HEK293T (cell line): ENCODE measurements at places on chromosomes 11 and 22.

DNA sequence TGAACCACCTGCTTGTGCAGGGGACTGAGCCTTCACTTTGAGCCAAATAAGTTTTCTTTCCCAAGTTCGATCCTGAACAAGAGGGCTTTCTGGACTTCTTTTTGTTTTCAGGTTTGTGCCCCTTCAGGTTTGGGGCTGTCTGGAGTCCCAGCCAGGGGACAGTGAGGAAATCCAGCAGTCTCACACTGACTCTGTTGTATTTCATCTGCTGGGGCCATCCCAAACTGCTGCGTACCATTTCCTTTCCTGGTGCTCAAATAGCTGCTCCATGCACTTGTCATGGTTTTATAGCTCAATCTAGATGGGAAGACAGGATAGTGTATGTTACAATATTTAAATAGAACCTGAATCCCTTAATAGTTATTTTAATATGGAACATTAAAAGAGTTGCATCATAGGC lies 66.3 kb upstream of the IGLL5 start:
- no peak for DNase-seq

- DNase-seq: no peak
These were observed 14.4 kb downstream of the OVCH2 start for GRCh38 chr11:7691759-7692350.

GRCh38 chr11:47415949-47416472 lies 7.6 kb downstream of the SLC39A13 start:
- no peak for DNase-seq

DNA sequence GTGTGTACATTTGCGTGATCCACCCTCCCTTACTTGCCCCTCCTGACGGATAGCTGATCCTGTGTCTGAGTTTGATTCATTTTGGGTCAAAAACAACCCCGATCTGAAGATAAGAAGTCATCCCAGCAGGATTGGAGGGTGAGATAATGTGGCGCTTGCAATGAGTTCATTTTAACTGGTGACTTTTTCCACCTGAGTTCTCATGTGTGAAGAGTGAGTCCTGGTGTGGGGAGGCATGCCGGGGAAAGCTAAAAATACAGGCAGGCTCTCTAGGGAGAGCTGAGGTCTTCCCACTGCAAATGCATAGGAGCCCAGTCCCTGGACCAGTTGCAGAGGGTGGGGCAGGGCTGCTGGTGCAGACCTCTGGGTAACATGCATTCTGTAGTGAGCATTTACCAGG lies 35.7 kb upstream of the ELF5 start:
- no peak for DNase-seq

GRCh38 chr11:14357881-14358728 lies 878 bp downstream of the RRAS2 start:
- peak; percentile 65 for DNase-seq

GRCh38 chr22:37634417-37634924 lies 5.0 kb upstream of the SH3BP1 start:
- DNase-seq: no peak

DNA sequence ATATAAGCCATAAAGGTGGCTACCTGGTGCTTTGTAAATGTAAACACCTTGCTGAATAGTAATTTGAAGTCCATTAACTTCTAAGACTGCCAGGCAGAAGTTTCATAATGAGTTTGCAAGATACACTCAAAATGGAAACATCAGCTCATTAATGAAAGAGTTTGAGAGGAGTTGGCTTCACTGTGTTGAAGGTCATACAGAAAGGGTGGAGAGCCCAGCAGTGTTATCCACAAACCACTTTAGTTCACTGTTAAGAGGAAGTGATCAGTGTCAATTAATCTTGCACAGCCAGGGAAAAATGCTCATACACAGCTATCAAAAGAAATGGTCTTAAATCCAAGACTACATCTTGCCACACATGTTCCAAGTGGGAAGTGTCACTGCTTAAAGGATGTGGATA lies 689.4 kb downstream of the JRKL start:
- no peak for DNase-seq

DNA sequence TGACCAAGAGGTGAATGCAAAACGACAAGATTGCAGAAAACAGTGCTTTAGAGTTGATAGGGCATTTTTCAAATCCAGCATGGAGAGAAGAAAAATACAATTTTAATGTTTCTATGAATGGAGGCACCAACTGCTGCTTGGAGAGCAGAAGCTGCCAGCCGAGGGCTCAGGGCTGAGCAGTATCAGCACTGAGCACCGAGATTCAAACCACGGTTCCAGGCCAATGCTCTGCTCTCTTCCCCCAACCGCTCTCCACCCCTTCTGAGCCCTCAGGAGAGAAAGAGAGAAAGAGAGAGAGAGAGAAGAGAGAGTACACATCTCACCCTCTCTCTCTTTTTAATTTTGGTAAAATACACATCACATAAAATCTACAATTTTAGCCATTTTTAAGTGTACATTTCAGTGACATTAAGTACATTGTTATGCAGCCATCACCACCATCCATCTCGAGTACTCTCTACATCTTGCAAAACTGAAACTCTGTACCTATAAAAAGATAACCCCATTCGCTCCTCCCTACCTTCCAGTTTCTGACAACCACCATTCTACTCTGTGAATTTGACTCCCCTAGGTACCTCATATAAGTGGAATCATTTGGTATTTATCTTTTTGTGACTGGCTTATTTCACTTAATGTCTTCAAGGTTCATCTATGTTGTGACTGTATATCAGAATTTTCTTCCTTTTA lies 333.3 kb downstream of the MIAT start:
- no peak for DNase-seq

DNA sequence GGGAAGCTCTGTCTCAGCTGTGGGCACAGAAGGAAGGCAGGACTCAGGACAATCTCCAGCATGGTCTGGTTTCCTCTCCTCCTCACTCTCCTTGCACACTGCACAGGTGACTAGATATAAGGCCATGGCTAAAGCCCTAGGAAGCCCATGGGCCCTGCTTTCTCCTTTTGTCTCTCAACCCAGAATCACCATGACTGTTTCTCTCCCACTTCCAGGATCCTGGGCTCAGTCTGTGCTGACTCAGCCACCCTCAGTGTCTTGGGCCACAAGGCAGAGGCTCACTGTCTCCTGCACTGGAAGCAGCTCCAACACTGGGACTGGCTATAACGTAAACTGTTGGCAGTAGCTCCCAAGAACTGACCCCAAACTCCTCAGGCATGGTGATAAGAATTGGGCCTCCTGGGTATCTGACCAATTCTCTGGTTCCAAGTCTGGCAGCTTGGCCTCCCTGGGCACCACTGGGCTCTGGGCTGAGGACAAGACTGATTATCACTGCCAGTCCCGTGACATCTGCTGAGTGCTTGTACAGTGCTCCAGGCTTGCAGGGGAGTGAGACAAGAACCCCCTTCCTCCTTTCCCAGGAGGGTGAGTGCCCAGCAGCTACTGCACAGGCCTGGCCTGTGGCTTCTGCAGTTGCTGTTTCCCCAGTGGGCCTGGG lies 104.0 kb upstream of the TOP3B start:
- DNase-seq: no peak

DNA sequence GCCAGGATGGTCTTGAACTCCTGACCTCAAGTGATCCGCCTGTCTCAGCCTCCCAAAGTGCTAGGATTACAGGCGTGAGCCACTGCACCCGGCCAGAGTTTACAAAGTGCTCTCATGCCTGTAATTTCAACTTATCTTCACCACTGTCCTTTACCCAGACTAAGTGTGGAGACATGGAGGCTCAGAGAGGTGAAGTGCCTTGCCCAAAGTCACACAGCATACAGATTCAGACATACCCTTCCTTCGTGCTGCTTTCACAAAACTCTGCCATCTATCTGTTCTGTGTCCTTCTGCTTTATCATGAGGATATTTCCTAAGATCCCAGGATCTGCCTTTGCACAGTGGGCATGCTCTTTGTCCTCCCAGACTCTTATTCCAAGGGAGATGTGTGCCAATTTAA lies 143.6 kb upstream of the SYT13 start:
- DNase-seq: no peak

GRCh38 chr22:22228921-22229320 lies 15.7 kb upstream of the VPREB1 start:
- no peak for DNase-seq

DNA sequence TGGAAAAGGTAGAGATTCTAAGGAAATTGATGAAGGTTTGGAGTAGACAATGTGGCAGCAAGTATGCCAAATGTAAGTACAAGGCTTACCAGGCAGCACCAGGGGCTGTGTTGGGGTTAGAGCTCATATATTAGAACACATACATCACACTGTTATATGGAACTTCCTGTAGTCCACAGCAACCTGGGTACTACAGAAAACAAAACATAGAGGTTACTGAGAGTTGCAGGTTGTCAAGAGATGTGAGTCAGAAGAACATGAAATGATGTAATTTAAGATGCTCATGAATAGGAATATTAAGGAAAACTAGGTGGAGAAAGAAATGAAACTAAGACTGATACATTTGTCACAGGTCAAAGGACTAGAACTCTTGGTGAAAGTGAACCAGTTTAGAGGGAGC lies 22.0 kb downstream of the FAT3 start:
- no peak for DNase-seq

DNA sequence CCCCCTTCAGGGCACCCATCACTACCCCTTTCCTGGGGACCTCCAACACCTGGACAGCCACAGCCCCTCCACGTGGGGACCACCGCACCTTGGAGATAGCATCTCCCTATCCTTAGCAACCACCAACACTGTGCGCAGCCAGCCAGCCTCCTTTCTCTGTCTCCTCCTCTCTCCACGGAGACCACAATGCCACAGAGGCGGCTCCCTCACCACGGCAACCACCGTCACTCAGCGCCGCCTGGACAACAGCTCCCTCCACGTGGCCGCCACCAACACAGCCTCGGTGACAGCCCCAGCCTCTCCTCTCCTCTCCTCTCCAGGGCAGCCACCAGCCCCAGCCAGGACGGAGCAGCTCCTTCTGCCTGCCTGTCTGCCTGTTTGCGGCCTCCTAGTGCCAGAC lies 10.5 kb downstream of the ELFN2 start:
- DNase-seq: no peak

GRCh38 chr11:86182976-86183584 lies 61.5 kb upstream of the EED start:
- DNase-seq: no peak

GRCh38 chr11:102226702-102227490 lies 90.4 kb upstream of the BIRC3 start:
- DNase-seq: no peak
